NAMALWA (cell line): ENCODE measurements at places on chromosomes 7 and 10.

DNA sequence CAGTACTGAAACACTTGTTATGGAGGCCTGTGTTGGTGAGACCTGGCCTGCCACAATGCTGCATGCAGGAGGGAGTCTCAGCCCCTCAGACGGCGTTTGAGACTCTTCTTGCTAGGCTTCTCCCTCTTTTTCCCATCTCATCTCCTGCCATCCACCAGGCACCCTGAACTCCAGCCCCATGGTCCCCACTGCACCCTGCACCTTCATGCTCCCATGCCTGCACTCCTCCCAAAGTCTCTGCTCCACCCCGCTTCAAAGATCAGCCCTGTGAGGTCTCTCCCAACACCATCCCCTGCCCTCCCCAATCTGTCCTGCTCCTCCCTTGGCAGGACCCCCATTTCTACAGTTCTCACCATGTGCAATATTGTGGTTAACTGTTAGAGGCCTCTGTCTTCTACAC, 61.7 kb downstream of the VOPP1 start:
- DNase-seq: no peak

- no peak for DNase-seq
Observed at GRCh38 chr7:32145911-32146310, 75.7 kb upstream of the PDE1C start.

- DNase-seq: no peak
Observed at GRCh38 chr7:76095908-76096307, 48.0 kb downstream of the MDH2 start.

GRCh38 chr7:105210721-105211205, 178.0 kb downstream of the SRPK2 start:
- peak; percentile 67 for DNase-seq

GRCh38 chr10:103155471-103156085, 37.5 kb downstream of the NT5C2 start:
- no peak for DNase-seq

DNA sequence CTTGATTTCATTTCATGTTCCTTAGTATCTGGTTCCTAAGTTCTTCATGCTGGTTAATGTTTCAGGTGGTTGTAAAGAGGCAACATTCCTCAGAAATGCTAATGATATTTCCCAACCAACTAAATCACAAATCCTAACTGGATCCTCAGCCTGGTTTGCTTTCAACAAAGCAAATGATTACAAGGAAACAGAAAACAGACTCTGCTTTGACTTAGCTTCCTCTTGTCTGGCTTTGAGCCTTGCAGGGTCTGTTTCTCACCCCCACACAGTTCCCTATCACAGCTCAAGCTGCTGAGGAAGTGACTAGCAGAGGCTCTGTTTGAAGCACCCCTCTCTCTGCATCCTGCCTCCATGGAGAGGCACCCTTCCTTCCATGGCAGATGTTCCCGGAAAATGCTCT, 130.2 kb upstream of the CTTNBP2 start:
- no peak for DNase-seq

GRCh38 chr10:4590807-4591206, 235.2 kb upstream of the AKR1E2 start:
- no peak for DNase-seq

DNA sequence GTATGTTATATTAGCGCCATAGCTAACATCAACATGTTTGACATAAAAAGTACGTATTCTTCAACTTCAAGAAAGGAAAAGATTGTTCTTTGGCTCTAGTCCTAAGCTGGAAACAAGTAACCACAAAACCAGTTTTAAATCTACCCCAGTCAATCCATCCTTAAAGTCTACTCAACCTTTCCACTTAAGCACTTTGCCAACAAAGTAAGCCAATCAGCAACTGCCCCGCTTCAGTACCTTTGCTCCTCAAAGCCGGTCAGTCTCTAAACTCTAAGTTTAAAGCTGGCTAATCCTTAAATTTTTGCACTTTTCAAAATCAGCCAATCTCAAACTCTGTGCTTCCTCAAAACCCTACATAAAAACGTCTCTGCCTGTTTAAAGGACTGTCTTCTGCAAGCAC, 8.1 kb downstream of the ZNF438 start:
- DNase-seq: no peak
